ENCODE measurements at places on chromosomes 12 and 14. TPM values are rescaled to one million over a fixed set of nuclear protein-coding genes. Genes with fewer than 3 reads are reported as not detected.
A peak's percentile ranks its signal among the peaks of the same experiment; 100 is the strongest.

DBX2 gene
- not detected for total RNA-seq

HELB gene
- 27.0 TPM for total RNA-seq

FLRT2 gene
- total RNA-seq = not detected

NXPH4 gene
- 1.7 TPM for total RNA-seq

GLT1D1 gene
- total RNA-seq = not detected

C12orf54 gene
- not detected for total RNA-seq

CSRP2 gene
- total RNA-seq = not detected

CCDC63 gene
- not detected for total RNA-seq

GSC gene
- not detected for total RNA-seq

RPS6KL1 gene
- 10.8 TPM for total RNA-seq

- DNase-seq = no peak
These were observed 20.1 kb downstream of the LIN7A start for GRCh38 chr12:80917651-80918050.

DNA sequence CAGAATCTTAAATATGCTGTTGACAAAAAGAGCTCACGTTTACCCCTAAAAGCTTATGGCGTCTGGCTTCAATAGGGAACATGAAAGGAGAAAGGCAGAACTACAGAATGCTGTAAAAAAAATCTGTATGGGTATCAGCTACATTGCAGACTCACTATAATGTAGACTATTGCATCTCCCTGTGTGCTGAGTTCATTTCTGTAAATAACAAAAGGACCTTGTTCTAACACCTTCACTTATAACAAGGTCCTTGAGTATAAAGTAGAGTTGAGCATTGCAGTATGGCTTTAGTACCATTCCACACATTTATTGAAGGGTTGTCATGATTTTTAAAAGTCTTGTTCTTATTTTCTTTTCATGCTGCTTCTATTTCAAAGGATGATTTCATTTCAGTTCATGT lies 165.3 kb downstream of the NPAS3 start:
- no peak for DNase-seq

DNA sequence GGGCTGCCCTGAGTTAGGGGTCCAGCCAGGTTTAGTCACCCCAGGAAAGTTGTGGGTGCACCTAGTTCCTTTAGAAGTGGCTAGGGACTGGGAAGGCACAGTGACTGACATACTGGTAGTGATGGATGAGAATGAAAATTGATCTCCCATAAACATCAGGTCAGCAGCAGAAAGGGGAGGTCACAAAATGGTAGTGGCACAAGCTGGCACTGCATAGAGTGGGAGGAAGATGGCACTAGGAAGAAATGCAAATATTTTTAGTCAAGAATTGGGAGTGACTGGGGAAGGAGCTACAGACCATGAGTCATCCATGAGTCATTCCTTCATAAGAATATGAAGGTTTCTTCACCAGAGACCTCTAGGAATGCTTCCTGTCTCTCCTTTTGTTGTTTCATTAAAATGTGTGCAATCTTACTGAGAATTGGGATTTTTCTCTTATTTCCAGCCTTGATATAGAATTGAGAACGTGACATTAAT lies 198.3 kb upstream of the AMIGO2 start:
- DNase-seq = no peak

- DNase-seq = peak; percentile 60
These were observed 169.9 kb upstream of the HIF1A start for GRCh38 chr14:61525293-61526011.

DNA sequence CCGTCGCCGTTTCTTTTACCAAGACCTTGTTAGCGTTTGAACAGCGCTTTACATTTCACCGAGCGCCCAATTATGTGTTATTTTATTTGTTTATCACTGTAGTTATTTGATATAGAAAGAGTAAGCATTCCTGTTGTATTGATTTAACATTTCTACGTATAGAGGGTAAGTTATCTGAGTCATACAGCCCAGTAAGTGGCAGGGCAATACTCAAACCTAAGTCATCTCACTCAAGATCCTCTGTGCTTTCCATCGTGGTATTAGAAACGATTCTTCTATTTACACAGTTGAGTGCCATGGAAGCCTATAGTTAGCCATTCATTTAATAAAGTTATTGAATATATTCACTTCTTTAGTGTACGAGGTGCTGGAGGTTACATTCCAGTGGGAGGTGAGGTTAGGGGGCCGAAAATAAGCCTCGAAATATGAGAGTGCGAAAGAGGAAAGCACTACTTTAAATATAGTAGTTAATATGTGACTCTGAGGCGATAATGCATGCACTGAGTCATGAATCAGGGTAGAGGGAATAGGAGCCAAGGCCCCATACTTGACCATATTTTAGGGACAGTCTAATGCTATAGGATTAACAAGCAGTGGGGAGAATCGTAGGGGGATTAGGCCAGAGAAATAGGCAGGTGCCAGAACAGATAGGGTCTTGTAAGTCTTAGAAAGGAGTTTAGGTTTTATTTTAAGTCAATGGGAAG lies 629 bp downstream of the RAD51AP1 start:
- DNase-seq = no peak

DNA sequence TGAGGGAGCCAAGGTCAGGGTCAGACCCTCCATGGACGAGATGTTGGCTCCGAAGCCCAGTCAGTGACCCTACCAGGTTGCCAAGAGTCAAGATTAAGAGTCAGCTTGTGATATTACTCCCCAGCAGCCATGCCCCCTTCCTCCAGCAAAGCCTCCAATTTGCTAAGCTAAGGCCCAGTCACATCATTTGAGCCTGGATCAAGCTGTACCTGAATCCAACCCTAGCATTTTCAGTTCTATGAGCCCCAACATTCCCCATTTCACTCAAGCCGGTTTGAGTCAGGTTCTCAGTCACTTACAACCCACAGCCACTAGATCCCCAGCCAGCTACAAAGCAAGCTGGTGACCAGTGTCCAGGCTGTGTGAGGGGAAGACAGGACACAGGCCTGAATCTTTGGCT lies 49.9 kb downstream of the SCARB1 start:
- DNase-seq = no peak

DNA sequence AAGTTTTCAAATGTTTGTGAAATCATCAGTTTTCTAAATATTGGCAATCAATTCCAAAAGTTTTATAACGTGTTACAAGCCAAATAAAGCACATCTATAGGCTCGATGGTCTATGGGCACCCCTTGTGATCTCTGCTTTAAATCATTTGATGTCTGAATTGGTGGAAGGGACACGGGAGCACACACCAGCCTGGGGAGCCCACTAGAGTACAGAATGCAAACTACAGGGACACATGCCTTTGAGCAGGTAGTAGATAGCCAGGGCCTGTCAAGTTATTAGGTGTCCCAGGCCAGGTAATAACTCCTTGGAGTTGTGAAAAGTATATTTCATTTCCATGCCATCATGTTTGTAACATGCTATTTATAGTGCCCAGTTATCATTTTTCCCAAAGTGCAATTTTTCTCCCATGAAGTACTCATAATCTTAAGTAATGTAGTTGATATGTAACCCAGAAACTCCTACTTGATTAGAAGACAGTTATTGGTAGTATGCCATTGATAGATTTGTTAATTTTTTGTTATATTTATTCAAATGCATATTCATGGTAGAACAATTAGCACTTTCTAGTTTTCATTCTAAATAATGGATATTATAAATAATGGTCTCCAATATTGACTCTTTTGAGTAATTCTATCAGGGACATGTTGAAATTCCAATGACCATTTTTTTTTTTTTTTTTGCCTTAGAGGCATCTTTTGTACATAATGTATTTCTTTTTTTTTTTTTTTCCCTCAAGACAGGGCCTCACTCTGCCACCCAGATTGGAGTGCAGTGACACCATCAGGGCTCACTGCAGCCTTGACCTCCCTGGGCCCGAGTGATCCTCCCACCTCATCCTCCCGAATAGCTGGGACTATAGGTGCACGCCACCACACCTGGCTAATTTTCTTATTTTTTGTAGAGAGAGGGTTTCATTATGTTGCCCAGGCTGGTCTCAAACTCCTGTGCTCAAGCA lies 96.9 kb upstream of the FGD4 start:
- no peak for DNase-seq

GRCh38 chr12:38903596-38903995 lies 1.8 kb downstream of the CPNE8 start:
- no peak for DNase-seq

DNA sequence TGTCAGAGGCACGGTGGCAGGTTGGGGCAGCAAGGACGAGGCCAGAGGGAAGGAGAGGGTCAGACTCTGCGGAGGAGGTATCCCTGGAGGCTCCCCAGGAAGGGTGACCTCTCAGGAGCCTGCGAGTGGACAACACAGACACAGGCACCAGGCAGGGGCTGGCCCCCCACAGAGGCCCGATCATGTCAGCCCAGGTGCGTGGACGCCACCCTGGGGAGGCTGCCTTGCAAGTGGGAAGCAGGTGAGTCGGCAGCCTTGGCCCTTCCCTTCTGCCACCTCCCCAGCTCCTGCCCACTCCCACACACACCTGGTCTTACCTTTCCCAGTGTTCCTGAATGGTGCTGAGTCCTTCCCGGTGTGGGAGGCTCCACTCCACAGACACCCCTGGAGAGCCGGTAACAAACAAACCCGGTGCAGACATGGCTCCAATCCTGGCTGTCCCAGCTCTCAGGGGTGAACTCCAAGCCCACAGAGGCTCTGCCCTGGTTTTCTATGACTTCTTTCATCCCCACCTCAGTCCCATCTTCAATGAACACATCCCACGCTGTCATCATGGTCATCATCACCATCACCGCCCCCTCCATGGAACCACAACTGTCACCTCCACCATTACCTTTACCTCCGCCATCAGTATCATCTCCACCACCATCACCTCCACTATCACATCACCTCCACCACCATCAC lies 5.2 kb downstream of the ZBTB42 start:
- no peak for DNase-seq

- no peak for DNase-seq
These were observed 288.1 kb upstream of the SFSWAP start for GRCh38 chr12:131422744-131423143.

DNA sequence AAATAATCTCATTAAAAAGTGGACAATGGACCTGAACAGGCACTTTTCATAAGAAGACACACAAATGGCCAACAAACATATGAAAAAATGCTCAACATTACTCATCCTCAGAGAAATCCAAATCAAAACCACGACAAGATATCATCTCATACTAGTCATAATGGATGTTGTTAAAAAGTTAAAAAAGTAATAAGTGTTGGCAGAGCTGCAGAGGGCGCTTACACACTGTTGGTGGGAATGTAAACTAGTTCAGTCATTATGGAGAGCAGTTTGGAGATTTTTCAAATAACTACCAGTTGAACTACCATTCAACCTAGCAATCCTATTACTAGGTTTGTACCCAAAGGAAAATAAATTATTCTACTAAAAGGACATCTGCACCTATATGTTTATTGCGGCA lies 47.2 kb downstream of the FOXG1 start:
- DNase-seq = no peak

DNA sequence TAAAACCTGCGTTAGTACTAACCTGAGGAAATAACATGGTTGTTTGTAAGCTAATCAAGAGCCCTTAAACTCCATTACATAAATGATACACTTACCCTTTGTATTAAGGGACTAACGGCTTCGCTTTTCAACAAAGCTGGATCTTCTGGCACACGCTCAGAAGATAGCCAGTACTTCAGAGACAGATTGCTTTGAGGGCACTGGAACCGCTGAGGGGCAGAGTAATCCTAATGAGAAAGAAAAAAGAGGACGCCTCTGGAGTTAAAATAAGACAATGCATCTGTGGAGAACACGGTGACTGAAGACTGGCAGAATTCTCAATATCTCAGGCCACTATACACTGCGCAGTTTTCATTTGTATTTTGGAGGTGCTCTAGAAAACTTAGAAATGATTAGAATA lies 1.5 kb upstream of the KTN1 start:
- DNase-seq = no peak

GRCh38 chr14:26597071-26597588 lies 703 bp downstream of the NOVA1 start:
- DNase-seq = no peak

DNA sequence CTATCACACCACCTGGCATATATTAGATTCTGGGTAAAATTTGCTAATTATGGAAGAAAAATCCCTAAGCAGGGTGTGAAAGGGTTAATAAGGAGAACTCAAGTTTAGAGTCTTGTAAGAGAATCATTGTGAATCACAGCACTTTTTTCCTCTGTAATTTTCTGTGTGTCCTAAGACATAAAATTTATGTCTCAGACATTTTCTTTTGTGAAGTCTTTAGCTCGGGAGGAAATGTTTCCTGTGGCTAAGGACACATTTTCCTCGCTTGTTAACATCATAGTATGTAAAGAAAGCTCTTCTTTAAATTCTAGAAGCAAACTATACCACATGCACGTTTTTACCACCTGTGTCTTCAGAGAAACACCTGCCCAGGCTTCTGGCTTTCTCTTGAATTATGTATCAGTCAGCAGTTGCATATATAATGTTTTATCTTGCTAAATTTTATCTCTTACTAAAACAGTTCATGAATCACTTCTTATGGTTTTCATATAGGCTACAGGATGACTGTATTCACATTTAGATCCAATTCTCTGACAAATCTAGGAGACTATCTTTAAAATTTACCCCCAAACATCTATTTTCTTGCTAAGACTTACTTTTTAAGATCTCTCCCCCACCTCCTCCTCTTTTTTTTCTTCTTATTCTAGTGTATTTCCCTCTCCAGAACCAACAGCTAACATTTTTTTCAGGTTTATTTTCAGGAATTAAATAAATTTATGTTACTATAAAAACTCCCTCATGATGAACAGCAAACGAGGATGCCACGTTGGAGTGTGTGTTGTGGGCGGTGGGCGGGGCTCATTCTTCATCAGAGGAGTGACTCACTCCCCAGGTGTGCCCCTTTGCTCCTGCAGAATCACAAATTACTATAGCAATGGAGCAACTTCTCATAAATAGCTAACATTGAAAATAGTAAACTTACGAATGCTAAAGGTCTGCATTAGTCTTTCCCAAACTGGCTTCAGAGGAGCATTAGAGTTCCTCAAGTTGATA lies 11.6 kb upstream of the CSRP2 start:
- peak; percentile 13 for DNase-seq

- no peak for DNase-seq
These were observed 31.5 kb upstream of the KRR1 start for GRCh38 chr12:75542942-75543341.

DNA sequence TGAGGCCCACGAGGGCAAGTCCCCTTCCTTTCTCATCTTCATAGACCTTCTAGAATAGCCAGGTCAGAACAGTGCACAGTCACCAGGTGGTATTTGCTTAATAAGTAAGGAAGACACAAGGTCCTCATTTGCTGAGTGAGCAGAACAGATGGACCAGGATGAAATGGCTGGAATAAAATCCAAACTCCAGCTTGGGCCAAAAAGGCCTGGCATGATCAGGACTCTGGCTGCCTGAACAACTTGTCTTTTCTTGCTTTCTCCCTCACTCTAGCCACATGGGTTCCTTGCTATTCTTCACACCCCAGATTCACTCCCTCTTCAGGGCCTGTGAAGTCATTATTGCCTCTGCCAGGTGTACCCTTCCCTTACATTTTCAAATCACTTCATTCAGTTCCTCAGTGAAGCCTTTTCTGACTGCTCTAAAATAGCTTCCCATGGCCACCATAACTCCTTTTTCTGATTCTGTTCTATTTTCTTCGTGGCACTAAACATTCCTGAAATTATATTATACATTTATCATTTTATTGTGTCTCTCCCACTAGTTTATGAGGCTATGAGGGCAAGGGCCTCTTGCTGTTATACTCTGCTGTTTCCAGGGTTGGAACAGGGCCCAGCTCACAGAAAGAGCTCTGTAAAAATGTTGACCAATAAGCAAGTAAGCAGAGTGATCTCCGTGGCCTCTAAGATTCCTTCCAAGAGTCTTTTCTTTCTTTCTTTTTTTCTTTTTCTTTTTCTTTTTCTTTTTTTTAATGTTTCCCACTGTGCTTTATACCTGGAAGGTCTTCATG lies 150.8 kb downstream of the TTC8 start:
- no peak for DNase-seq

- no peak for DNase-seq
These were observed 273.1 kb downstream of the RPS29 start for GRCh38 chr14:49313108-49313507.

GRCh38 chr12:53617700-53618099 lies 8.5 kb downstream of the ATF7 start:
- DNase-seq = no peak

All from CD8-positive, alpha-beta T cell (primary cell).